AG04450 (cell line): ENCODE measurements at places on chromosomes 2 and 18.

- DNase-seq = no peak
Measured at GRCh38 chr2:239178954-239179353, 221.9 kb downstream of the HDAC4 start.

DNA sequence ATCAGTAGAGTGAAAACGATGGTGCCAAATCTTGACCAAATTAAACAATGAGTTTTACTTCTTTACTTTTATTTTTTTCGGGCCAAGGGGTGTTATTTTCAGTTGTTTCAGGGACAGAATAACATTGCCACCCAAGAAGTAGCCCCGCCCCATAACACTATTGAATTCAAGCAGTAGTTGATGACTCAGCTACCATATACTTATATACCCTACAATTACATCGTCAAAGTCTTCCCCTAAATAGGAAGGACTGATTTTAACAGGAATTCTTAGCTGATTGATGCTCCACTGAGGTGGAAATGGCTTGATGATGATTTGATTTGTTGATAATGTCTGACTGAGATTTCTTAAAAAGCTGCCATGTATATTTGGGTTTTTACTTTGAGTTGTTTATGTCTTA is 24.7 kb downstream of the LYPD6B start:
- no peak for DNase-seq

DNA sequence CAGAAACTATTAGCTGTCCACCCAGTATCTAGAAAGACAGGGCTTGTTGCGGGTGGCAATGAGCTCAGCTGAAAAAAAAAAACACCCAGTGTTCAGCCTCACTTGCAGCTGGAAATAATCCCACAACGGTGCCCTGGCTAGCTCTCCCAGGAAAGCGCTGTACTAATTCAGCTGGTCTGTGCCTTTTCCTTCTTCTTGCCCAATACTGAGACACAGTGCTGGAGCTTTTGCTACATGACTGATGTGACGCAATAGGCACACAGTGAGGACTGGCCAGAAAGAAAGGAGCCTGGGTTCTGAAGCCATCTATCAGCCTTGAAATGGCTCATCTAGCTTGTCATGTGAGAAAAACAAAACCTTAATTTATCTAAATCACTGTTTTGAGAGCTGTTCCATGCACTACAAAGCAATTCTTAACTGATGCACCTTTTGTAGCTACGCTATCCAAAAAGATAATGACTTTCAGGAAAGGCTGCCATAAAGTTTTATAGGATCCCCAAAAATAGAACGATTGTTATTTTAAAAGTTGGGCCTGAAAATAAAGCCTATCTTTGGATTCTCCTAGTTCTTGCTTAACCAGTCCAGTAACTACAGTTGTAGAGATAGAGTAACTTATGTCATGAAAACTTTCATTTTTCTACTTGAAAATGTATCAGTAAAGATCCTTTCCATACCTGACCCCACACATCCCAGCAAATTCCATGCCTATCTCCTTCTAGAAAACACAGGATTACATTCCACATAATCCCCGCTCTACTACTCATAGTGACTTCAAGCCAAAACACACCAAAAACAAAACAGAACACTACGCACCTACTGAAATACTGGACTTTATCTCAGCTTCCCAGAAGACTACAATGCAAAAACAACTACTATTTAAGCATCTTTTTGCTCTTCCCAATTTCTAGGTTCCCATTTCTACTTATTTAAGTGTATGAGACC is 15.9 kb downstream of the KIDINS220 start:
- DNase-seq = no peak

- DNase-seq = no peak
Measured at GRCh38 chr2:19353721-19354050, 4.7 kb downstream of the OSR1 start.

- no peak for DNase-seq
Measured at GRCh38 chr2:226354434-226354833, 445.2 kb downstream of the IRS1 start.

DNA sequence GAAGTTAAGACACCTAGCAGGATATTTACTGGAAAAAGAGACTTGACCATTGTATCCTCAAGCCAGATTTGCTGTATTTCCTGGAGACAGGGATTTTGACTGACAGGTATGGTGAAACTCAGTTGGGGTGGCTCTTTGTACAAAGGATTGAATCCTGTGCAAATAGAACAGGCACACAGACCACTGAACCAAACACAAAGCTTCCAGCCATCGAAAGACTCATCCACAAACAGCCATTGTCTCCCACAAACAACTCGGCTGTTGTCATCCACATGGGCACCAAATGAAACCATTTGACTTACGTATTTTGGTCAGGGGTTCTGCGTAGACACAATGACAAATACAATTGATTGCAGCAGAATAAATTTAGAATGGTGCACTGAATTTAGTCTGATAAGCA is 15.9 kb downstream of the RNF152 start:
- DNase-seq = no peak

- no peak for DNase-seq
Measured at GRCh38 chr2:33513480-33513879, 37.0 kb downstream of the RASGRP3 start.

GRCh38 chr2:46120792-46121555 is 176.2 kb upstream of the EPAS1 start:
- no peak for DNase-seq

- no peak for DNase-seq
Measured at GRCh38 chr2:229815342-229815741, 101.0 kb upstream of the DNER start.

DNA sequence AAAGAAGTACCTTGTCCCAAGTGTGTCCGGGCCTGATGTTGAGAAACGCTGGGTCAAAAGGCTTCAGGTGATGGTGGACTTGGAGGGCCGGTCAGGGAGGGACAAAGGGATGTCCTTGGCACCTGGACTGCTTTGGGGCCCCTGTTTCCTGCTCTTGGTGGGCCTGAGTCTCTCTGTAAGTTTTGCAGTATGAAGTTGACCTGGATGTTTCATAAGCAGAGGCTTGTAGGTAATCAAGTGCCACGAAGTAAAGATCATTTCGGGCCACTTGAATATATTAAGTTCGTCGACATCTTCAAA is 29.4 kb downstream of the ASAP2 start:
- DNase-seq = no peak

GRCh38 chr2:69162057-69162456 is 149.1 kb downstream of the ANTXR1 start:
- no peak for DNase-seq

- DNase-seq = peak; percentile 15
Measured at GRCh38 chr2:224570328-224570993, 14.7 kb downstream of the CUL3 start.

DNA sequence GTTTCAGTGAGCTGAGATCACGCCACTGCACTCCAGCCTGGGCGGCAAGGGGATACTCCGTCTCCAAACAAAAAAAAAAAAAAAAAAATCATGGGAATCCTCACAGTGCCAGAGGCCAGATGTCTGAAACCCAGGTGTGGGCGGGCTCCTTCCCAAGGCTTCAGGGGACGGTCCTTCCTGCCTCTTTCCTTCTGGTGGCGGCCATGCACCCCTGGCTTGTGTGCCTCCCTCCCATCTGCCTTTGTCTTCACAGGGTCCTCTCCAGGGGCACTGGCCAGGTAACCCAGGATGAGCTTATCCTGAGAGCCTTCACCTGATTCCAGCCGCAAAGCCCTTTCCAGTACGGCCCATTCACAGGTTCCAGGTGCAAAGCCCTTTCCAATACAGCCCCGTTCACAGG is 40.9 kb upstream of the GPC1 start:
- no peak for DNase-seq

GRCh38 chr2:125172181-125172580 is 1147.1 kb downstream of the CNTNAP5 start:
- no peak for DNase-seq

DNA sequence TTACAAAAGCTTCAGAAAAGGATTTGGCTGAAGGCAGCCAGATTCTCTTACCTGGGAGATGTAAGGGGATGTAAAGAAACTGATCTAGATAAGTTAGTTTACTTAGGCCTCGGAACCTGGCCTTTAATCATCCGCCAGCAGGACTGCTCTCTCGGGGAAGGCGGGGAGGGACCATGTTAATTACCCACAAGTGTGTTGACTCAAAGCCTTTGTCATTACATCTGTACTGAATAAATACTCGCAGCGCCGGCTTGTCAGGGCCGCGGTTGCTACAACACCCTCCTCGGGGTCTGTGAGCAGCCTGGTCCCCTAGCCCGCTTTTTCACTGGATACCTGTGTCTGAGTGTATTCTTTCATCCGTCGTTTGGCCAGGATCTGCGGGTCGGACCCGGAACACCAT is 6.7 kb downstream of the CHMP3 start:
- DNase-seq = no peak

GRCh38 chr18:74597034-74597661 is 522 bp upstream of the ZNF407 start:
- DNase-seq = no peak

- DNase-seq = no peak
Measured at GRCh38 chr18:45538444-45538843, 76.8 kb upstream of the SLC14A2 start.

GRCh38 chr18:36567800-36568199 is 261.0 kb downstream of the TPGS2 start:
- no peak for DNase-seq

GRCh38 chr2:160245614-160246155 is 45.6 kb upstream of the ITGB6 start:
- no peak for DNase-seq

- DNase-seq = no peak
Measured at GRCh38 chr18:46163091-46163490, 58.9 kb downstream of the HAUS1 start.

GRCh38 chr18:58125183-58125582 is 81.2 kb downstream of the NEDD4L start:
- DNase-seq = no peak

DNA sequence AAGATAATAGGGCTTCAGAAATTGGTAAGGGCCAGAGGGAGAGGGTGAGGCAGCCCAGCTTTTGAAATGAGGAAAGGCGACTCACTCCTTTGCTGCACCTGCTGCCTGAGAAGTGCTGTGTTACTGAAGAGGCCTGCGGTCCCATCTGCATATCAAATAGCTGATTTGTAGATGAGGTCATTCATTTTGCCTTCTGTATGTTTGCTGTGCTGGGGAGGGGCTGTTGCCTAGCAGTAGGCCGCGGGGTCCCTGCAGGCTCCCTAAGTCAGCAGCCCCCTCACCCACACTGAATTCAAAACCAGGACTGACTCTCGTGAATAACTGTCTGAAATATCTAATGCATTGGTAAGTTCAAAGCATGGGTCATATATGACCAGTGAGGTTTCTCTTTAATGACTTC is 377.2 kb downstream of the SOX11 start:
- no peak for DNase-seq

DNA sequence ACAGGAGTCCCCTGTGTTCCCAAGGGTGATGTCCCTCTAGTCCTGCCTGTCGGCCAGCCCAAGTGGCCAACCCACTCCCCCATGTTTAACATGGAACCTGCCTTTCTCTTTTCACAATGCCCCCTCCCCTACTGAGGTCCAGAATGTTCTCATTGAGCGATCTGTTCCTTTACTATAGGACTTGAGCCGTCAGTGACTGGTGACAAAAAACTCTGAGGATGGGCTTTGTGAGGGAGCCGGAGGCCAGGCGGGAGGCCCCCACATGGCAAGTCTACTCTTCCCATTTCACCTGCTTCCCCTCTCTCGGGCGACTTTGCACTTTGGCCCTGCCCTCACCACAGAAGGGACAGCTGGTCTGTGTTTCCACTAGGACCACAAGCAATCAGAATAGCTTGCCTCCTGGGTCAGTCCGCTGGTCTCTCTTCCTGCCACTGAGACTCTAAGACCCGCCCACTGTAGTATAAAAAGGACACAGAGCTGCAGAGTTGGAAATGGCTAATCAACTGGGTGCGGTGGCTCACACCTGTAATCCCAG is 146.5 kb upstream of the RAB12 start:
- DNase-seq = no peak

DNA sequence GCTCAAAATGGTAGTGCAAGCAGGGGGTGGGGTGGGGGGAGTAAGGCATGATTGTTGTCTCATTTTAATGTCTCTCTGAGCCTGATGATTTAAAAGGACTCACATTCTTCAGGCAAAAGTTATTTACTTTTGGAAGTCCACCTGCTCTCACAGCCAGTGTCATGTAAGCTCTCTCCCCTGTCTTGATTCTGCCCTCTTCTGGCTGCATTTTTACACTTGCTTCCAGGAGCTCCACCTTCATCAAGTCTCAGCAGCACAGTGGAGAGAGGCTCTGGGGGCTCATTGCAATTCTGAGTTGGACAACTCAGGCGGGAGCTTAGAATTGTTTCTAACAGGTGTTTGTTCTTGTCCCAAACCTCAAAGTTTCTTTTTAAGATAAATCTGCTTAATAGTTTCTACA is 39.2 kb downstream of the GNAL start:
- DNase-seq = no peak

DNA sequence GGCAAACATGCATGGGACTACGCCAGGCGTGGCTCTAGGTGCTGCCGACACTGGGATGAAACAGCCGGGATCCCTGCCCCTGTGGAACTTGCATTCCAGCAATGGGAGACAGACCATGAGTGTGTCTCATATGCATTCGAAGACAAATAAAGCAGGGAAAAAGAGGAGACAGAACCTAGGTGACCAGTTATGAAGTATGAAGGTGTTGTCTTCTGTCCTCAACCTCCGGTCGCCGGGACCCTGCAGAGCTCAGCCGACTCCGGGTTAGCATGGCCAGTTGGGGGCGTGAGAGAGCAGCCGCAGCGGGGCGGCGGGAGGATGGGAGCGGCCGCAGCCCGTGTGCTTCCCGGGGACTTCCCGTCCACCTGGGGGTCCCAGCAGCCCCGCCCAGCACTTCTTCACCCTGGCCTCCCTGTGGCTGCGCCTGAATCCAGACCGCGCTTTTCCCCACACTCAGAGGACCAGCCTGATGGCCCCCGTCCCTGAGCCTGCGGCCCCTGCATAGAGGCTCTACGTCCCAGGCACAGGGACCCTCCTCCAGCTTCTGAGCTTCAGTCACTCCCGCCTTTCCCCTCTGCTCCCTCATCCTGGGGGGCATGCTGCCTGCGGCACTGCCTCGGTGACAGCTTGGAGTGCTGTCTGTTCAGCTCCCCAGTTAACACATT is 11.4 kb downstream of the ID2 start:
- DNase-seq = no peak

DNA sequence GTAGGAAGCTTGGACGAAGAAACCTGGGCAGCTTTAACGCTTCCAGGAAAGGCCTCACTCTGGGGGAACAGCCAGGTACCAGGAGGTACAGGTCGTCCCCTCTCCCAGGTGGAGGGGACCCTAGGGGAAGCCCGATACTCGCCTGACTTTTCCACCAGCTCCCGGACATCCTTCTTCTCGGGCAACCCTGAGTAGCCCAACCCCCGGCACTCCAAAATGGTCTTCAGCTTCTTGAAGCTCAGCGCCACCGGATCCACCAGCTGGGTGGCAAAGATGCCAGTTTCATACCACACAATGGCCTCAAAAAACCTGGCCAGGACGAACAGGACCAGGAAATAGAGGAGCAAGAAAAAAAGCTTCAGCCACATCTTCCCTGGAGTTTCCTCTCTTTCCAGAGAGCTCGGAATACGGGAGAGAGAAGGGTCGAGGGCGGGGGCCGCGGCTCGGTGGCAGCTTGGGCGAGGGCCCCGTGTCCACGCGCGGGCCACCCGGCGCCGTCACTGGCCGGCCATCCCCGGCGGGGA is 1.1 kb downstream of the RNF103 start:
- DNase-seq = no peak

GRCh38 chr2:12202313-12203075 is 456.1 kb downstream of the LPIN1 start:
- peak; percentile 16 for DNase-seq
